Calu3 (cell line): ENCODE measurements at places on chromosomes 12 and 14. TPM values are rescaled to one million over a fixed set of nuclear protein-coding genes. Genes with fewer than 3 reads are reported as not detected.

Gene CBLN3
- total RNA-seq = 0.99 and 1.7 TPM in 2 replicates

Gene NR4A1
- 18.0 and 18.9 TPM in 2 replicates for total RNA-seq

Gene ACRBP
- 2.9 and 4.1 TPM in 2 replicates for total RNA-seq

Gene CDCA3
- 47.9 and 57.1 TPM in 2 replicates for total RNA-seq

Gene SERPINA9
- total RNA-seq = not detected in 2 replicates

GRCh38 chr12:47894068-47894467 lies 10.7 kb downstream of the VDR start:
- DNase-seq = no peak

DNA sequence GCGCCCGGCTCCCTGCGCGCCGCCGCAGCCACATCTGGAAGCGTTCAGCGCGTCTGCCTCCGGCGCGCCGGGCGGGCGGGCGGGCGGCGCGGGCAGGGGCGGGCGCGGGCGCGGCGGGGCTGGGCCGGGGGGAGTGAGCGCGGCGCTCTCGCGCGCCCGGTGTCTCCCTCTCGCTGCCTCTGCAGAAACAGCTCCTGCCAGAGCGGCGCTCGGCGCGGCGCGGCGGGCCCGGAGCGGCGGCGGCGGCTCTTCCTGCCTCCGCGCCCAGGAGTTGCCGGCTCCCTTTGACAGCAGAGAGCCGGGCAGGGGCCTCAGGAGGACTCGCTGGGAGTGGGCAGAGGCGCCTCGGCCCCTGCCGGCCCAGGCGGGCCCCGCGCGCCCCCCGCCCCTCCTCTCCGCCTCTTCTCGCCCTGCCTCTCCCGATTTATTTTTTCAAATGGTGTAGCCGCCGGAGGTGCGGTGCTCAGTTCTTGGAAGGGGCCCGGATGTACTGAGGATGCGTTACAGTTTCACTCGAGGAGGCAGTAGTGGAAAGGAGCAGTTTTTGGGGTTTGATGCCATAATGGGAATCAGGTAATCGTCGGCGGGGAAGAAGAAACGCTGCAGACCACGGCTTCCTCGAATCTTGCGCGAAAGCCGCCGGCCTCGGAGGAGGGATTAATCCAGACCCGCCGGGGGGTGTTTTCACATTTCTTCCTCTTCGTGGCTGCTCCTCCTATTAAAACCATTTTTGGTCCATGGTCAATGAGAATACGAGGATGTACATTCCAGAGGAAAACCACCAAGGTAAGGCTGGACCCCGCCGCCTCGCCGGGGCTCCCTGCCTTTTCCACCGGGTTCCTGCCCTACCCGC lies at the start of gene CACNA1C:
Gene CACNA1C, plus strand, starts transcription at position 162 of the 853 bp plus-strand sequence. Its CDS starts 576 bp downstream, at position 738.
- DNase-seq = peak; percentile 15

GRCh38 chr12:42916143-42916542 lies 326.6 kb upstream of the PRICKLE1 start:
- DNase-seq = peak; percentile 4

DNA sequence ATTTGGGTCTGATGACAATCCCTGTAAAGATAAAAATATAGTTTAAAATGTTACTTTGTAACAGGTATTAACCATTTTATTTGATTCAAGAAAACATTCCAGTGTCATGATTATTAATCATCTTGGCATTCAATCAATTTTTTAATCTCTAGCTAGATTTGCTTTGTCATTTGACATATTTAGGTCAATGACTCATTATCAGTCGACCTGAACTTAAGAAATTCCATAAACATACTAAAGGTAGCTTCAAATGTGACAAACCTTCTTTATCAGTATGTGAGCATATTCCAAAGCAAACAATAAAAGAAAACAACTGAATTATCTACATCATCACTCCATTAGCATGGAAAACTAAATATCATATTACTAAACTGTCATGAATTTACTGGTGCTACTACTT lies 50.8 kb upstream of the CDKL1 start:
- no peak for DNase-seq

- DNase-seq = no peak
Observed at GRCh38 chr14:102234331-102235264, 70.4 kb downstream of the MOK start.

GRCh38 chr14:24372701-24373416 lies 4.9 kb downstream of the NFATC4 start:
- DNase-seq = no peak

- DNase-seq = no peak
Observed at GRCh38 chr14:60753264-60754119, 18.9 kb downstream of the MNAT1 start.

DNA sequence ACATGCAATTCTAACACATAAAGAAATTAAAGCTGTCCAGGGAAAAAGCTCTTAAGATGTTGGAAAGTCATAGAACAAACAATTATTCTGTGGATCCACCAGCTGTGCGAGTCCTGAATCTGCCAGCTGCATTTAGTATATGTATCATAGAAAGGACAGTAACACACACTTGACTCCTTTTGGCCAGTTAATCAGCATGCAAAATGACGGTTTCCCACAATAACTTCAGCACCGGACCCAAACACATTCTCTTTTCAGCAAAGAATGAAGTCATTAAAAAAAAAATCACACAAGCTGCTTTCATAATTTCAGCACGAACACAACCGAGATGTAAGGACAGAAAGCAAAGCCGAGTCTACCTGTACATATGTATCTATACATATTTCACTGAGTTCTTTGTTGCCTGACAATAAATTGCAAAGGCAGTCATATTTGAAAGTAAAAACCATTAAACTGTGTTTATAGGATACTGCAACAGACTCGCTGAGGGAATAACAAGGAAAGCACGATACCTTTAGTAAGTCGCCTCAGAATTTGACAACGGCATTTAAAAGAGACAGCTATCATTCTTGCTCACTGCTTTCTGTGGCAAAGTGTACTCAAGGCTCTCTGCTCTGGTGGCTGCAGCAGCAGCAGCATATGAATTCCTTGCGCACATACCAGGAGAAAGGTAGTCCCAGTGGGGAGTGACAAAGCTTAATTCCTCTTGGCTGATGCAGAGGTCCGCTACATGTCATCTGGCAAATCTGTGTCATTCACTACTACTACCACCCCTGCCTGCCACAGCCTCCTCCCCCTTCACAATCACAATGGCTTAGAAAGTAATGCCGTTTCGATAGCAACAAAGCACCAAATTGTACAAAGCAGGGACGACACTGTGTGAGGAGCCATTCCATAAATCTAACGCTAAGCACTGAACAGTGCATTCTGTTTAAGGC lies at the start of gene GRIP1:
Gene GRIP1, minus strand, starts transcription at position 739 of the 938 bp plus-strand sequence. Its CDS starts 172 bp downstream, at position 567.
- DNase-seq = no peak

DNA sequence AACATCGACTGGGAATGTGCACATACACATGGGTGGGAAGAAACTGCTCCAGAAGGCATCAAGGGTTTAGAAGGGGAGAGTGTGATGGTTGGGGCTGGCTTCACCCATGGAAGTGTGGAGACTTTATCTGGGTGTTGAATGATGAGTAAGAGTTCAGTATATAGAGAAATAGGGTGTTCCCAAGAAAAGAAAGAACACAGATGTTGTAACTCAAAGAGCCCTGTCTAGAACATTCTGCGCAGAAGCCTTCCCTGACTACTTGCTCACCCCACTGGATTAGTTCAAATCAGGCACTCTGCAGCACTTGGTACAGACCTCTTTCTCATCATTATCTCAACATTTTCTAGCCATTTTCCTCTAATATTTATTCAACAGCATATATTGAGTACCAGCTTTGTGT lies 491.7 kb downstream of the SNAPC1 start:
- DNase-seq = no peak

GRCh38 chr14:91284146-91284790 lies 39.8 kb upstream of the GPR68 start:
- DNase-seq = no peak

GRCh38 chr14:69666112-69666511 lies 54.7 kb downstream of the SUSD6 start:
- no peak for DNase-seq

DNA sequence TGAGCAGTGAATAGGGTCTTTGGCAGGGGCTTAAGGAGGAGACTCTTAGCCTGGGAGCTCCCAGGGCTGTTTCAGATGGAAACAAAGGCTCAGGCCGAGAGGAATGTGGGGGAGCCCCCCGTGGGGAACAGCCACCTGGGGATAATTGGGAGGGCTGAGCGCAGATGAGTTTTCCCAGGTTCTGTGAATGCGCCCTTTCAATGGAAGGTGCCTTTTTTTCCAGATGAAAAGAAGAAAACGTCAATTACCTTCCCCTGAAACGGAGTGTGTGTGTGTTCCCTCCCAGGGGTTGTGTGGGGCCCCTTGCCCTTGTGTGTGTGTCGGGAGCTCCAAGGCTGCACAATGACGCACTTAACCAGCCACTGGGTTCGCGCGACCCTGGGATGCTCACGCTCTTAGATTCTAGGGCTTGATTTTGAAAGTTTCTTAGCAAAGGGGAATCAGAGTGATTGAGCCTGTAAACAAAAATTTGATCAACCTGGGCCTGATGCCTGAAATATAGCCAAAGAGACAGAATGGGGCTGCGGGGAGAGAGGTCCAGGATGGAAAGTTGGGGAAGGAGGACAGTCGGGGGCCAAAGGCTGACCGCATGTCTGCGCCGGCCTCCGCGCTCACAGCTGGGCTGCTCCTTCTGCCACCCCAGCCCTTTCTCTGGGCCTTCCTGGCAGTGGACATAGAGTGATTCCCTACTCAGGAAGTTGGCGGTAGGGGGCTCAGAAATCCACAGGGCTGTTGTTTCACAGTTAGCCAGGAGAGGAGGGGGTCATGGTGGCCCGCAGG lies 14.6 kb downstream of the MEG3 start:
- no peak for DNase-seq

DNA sequence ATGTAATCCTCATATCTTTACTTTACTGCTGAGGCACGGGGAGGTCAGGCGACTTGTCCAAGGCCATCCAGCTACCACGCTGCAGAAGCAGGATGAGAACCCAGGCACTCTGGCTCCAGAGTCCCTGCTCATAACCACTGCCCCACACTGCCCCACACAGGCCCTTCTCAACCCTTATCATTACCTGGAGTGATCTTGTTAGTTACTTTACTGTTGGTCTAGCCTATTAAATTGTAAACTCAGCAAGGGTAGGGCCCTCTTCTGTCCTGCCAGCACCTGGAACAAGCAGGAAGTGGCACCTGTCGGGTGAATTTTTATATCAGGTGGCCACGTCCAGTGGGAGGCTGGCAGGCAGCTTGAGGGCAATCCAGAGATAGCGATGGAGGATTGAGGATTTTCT lies 12.2 kb downstream of the FAIM2 start:
- DNase-seq = no peak

DNA sequence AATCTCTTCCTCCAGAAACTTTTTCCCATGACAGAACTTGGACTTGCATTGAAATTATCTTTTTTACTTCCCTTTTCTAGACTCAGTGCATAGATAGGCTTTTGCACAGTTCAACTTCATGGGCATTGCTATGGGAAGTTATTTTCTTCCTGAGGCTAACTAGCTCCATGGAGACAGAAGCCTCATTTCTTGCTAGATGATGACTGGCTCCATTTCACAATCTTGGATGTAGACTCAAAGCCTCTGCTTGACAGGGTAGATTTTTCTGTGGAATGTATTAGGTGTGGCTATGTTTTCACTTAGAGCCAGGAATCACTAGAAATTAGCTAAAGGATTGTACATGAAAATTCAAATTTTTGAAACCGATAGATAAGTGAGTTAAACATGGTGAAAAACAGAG lies 884.1 kb upstream of the MGAT4C start:
- DNase-seq = no peak

DNA sequence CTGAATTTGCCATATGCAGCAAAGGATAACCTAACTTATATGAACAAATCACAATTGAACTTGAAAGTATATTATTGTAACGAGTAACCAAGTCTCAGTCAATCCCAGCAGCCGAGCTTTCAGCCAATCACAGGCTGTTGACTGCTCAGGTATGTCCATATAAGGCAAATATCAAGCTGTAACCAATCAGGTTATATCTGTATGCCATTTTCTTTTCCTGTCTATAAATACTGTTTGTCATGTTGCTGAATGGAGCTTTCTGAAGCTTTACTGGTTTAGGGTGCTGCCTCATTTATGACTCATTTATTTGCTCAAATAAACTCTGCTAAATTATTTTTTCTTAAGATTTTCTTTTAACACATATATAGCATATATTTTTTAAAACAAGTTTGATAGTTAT lies 1059.5 kb downstream of the GALC start:
- DNase-seq = no peak

DNA sequence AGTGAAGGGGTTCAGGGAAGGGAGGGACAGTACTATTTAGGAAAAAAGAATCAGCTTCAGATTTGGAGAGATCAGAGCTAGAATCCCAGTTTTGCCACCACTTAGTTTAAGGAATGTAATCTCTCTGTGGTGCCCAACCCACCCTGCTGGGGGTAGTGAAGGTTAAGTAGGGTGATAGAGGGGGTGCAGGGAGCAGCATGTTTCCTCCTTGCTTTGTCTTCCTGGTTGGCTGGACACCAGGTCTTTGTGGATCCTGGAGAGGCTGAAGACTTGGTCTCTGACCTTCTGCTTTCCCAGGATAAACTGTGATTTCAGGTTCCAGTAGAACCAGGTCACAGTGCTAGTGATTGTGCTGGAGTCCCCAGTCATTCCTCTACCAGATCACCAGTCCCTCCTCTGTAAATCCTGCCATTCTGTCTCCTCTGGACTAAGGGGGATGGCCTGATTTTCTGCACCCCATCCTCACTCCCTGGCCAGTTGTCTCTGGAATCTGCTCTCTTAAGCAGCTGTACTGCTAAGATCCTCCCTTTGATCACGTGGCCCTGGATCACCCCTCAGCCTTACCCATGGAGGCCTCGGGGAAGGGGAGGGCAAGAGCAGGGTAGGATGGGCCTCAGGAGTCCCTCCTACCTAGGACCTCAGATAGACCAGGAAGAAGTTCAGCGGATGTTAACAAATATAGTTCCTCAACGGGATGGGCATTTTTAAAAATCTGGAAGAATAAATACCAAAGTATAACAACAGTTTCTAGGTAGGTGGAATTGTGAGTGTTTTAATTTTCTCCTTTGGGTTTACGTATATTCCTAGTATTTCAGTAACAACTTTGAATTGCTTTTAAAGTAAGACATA lies 3.1 kb downstream of the MAP3K12 start:
- DNase-seq = no peak

- no peak for DNase-seq
Observed at GRCh38 chr12:41663598-41664265, 475.6 kb downstream of the PDZRN4 start.

DNA sequence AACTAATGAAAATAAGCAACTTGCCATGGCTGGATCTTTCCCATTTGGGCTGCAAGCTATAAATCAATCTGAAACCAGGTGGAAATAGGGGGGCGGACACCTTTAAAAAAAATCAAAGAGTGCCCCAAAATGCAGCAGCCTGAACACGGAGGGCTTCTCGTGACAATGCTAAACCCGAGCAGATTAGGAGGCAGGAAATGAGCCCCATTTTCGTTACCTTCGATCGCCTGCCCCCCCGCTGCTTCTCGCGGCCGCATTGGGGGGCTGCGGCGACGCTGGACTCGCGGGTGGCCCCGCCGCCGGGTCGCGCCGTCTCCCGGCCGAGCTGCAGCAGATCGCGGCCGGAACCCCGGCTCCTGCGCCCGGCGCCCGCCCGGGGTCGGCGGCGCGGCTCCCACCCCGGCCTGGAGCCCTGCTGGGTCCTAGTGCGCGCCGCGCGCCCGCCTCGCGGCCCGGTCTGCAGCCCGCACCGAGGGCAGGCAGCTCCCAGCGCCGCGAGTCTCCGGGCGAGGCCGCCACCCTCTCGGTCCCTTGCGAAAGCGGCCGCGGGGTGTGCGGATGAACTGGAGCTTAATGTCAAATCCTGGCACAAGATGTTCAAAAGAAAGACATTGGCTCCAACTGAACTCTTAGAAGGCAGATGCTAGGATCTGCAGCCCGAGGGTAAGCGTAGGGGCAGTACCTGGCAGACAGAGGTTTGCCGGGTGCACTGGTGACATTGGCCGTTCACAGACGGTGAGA lies 201.9 kb upstream of the FOXN3 start:
- peak; percentile 46 for DNase-seq
